Stimulated activated CD8-positive, alpha-beta memory T cell treated with anti-CD3 and anti-CD28 coated beads, Interleukin-4, amount 100 ng/mL, for 1 hour (primary cell): ENCODE measurements at places on chromosomes 11 and 22.

DNA sequence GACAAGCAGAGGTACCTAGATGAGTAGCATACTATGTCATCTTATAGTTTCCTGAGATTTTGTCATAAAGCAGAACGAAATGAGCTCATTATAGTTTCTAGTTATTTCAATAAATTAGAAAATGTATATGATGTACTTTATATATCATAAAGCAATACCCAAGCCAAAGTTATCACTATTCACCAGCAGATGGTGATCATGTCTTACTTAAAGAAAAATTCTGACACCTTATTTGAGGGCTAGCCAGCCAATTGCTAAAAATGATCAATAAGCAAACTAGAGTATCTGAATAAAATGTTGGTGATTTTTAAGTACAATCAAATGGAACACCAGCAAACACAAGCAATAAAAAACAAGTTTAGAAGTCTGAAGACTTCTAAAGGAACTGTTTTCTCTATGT, 44.1 kb downstream of the RSF1 start:
- DNase-seq: no peak

DNA sequence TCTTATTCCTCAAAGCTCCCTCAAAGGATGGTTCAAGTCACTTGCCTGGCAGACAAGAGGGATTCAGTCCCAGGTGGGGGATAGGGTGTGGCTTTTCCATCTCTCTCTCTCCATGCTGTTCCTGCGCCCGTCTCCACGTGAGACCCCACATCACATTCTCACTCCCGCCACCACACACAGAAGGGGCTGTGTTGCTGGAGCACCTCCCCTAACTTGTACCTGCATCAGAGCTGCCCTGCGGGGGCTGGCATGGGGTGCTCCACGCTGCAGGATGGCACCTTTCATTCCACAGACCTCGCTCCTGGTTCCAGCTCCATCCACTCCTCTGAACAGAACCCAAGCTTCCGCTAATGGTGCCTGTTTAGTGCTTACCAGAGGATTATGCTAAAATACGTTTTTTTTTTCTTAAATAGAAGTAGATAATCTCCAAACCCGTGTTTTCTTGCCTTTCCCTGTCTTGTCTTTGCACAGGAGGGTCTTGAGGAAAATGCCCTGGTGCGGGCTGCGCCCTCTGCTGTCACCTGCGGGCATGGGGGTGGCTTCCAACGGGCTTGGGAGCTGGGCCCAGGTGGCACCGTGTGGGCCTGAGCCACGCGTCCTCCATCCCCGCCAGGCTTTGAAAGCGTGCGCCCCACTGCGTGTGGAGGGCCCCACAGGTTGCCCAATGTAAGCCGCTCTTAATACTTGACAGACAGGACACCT, 985.6 kb downstream of the BRD1 start:
- DNase-seq: no peak

DNA sequence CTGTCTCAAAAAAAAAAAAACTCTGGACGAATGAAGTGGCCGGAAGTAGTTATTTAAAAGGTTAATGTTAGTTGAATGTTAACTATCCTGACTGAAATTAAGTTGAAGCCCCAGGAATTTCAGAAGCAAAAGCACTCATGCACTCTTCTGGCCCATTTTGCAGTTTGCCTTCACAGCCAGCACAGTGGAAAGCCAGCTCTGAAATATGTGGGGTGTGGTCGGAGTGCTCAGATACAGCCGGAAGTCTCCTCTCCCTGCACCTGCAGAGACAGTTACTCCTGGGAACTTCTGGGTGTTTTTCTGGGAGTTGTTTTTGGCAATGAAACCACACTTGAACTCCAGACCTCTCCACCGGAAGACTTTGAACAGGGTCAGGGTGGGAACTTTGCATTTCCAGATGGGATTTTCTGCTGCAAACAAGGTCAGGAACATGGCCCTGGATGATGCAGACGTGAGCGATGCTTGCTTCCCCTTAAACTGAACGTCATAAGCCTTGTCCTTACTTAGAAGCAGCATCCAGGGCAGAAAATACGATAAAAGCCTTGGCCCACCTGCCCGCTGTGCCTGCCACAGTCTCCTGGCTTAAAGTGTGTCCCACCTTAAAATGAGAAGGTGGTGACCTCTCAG, 21.5 kb upstream of the CABP2 start:
- no peak for DNase-seq

DNA sequence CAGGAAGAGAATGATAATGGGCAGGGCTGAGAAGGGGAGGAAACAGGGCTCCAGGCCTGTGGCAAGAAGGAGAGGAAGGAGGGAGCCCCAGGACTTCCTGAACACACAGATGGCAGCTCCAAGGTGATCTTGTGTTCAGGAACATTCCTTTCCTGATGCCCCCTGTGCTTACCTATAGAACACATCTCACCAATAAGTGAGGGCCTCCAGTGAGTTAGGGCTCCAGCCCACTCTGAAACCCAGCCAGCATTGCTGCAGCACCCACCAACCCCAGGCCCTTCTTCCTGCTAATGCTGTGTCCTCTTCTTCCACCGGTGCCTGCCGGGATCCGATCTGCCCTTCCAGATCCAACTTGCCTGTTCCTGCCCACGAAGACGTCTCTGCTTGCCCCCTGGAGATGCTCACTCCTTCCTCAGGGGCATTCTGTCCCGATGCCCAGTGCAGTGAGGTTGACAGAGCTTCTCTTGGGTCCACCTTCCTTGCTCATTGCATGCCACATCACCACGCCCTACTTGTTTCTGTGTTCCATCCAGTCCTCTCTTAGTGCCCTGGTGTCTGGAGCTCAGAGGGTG, 17.4 kb downstream of the ANKK1 start:
- DNase-seq: no peak

GRCh38 chr11:103935219-103935618, 101.2 kb upstream of the DDI1 start:
- no peak for DNase-seq

GRCh38 chr11:128341280-128342248, 245.8 kb downstream of the ETS1 start:
- DNase-seq: no peak

- no peak for DNase-seq
Measured at GRCh38 chr11:94557421-94557820, 9.7 kb upstream of the PIWIL4 start.

DNA sequence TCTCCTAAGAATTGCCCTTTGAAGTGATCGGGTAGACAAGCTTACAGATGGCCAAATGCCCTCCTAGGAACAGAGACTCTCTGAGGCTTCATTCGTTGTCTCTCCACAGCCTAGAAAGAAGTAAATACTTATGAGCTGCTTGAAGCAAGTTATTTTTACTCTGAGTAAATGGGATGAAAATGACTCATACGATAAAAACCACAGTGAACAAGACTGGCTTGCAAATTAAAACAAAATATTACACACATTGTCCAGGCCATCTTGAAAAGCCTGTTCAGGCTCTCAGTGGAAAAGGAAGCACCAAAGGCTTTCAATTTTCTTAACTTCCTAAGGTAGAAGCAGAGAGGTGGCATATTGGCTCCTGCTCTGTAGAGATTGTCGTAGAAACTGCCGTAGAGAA, 294.2 kb downstream of the NELL1 start:
- no peak for DNase-seq

DNA sequence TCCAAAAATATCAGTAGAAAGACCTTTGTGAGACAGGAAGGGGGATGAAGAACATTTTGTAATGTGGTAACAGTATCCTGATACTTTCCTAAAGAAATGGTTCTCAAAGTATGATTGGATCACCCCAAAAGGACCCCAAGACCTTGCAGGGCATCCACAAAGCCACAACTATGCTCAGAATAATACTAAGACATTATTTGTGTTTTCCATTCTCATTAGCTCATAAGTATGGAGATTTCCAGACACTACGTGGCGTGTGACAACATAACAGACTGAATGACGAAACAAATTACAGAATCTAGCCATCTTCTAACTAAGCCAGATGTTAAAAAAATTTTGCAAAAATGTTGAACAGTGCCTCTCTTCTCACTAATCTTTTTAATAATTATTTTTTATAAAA, 24.9 kb downstream of the CHEK2 start:
- no peak for DNase-seq

- no peak for DNase-seq
Measured at GRCh38 chr11:72378704-72379383, 55.5 kb downstream of the CLPB start.

DNA sequence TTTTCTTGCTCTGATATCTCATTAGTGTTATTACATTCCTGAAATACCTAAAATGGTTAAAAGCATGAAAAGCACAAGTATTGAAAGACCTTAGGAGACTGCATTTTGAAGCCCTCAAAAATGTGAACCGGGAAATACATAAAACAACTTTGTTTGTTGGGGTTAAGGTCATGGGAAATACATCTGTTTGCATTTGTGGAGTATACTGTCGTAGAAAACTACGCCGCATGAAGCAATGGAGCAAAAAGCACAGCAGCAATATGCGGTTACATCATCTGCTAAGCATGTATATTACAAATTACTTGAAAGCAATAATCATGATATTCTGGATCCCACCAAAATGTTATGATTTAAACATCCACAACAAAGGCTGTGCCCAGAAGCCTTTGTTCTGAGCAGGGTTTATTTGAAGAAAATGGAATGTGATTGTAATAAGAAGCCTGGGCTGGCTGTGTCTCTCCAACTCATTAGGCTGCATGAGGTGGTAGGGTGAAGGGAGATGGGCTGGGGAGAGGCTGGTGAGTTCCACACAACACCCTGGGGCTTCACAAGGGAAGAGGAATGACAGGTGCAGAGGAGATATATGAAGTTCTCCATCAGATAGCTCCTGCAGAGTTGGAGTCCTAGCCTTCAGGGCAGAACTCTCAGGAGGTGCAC, 64.7 kb upstream of the LIN7C start:
- DNase-seq: no peak

- DNase-seq: no peak
Measured at GRCh38 chr11:72627594-72628281, 46.5 kb downstream of the PDE2A start.

DNA sequence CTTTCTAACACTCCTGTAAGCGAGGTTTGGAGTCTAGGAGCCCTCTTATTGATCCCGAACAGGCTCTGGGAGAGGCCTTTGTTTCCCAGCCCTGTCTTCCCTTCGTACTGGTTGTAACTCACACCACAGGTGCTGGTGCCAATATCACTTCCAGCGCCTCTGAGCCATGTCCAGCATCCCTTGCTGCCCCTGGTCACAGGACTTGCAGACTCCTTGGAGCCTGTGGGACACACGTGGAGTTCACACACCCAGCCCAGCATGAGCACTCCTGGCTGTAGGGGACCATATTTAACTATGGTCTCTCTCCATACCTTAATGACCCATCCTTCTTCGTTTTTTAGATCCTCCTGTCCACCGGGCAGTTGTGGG, 2.2 kb downstream of the ZBTB16 start:
- DNase-seq: no peak

GRCh38 chr22:33896154-33896553, 24.1 kb downstream of the LARGE1 start:
- no peak for DNase-seq

DNA sequence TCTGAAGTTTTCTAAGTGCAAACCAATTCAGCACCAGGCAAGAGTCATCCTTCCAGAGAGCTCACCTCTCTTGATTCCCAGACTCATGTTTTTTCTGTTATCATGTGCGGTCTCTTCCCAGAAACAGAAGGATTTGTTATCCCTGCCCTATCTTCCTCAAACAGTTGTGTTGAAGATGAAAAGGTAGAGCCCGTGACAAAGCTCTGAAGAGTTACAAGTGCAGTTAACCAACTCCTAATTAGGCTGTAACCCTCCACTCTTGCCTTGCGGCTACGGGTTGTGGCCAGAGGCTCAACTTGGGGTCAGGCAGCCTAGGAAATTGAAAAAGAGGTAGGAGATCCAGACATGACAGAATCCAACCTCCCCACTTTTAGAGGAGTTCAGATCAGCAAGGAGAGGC, 76.2 kb upstream of the CADM1 start:
- no peak for DNase-seq

GRCh38 chr22:37462983-37463382, 23.2 kb downstream of the MFNG start:
- no peak for DNase-seq

DNA sequence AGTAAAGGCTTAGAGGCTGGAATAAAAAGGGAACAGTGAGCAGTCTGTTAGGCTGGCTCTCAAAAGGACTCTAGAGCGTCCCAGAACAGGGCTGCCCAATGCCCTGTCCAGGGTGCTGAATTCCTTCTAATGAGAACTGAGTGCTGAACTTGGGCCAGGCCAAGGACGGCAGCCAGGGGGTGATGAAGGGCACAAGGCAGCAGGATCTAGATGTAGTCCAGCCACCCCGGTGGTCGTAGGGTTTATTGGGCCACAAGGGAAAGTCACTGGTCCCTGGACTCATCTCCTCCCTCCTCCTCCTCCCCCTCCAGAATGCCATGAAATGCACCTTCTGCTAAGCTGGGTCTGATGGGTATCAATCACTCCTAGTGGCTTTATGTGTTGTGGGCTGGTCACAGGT, 19.2 kb downstream of the NPTXR start:
- DNase-seq: no peak

DNA sequence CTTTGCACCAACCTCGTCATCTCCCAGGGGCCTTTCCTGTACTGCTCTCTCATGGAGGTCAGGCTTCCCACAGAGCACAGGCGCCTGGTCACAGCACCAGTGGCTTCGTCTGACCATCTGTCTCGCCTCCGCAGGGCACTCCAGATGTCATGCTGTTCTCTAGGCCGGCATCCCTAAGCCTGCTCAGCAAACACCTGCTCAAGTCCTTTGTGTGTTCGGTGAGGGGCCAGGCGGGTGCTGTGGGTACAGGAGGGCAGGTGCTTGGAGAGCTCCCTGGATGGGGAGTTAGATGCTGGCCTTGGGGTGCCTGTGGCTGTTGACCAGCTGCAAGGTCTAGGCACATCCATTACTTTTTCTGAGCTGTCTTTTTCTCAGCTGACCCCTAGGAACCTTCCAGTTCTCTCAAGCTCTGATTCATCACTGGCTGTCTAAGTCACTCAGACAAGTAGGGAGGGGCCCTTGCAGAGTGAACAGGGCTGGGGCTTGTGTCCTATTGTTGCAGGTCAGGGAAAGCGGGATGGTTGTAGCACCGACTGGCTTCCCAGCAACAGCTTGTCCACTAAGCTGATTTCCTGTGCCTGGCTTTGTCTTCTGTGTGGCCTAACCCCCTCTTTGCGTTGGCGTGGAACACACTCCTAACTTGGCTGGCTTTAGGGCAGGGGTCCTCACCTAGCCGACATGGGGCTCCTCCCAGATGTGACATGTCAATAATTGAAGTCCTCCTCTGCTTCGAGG, 9.2 kb downstream of the CLDN5 start:
- no peak for DNase-seq

DNA sequence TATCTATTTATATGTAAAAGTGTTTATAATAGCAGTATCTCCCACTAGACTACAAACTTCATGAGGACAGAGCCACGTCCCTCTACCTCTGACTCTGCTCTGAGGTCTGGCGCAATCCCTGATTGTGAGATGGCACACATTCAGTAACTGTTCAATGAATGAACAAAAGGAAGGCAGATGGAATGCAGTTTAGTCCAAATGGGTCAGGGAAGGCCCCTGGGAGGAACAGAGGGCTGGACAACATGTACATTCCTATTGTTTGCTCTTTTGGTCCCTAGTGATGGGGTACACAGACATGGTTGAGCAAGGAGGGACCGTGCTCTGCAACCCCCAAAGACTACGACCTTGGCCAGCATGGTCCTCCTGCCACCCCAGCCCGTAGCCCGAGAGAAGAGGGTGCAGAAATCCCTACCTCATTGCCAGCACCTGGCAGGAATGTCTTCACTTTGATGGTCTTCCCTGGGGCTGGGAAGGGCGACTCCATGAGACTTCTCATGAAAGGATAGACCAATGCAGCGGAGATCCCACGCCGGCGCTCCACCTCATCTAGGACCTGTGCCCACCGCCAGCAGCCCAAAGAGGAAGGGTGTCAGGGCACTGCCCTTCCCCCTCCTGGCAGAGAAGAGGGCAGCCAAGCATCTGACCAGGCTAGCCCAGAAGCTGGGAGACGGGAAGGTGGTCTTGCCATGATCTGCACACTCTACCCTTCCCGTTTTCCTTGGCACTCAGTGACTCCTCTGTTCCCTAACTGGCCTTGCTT, 24.3 kb downstream of the RPL27A start:
- no peak for DNase-seq
